GM19239 (cell line): ENCODE measurements at places on chromosomes 5 and 9.

DNA sequence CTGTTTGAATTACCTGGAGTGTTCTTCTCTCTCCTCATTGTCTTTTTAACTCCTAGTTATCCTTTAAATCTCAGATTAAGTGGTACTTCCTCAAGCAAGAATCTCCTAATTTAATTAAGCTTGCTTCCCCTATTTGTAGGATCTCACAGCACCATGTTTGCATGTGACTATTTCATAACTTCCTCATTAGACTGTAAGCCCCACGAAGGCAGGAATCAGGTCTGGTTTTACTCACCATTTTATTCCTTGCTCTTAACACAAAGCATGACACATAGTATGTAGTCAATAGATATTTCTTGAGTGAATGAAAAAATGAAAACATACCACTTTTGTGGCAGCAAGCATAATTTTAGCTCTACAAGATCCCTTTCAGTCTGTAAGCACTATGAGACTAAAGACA lies 1.3 kb upstream of the ERMP1 start:
- no peak for DNase-seq

DNA sequence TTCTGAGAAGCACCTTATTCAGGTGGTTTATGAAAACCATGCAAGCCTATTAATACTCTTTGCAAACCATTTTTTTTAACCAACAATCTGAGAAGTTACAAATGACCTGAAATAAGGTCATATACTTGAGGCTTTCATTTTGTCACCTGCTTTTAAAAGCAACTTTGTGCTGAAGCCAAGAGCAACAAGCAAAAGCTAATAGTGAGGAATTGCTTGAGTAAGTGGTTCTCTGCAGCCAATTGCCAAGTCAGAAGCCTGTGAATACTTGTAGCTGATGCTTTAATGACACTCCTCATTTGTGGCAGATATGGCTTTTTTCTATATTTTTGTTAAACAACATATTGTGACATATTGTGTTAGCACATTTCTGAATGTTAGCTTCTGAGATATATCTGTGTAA lies 126.7 kb upstream of the ZNF608 start:
- DNase-seq = no peak

DNA sequence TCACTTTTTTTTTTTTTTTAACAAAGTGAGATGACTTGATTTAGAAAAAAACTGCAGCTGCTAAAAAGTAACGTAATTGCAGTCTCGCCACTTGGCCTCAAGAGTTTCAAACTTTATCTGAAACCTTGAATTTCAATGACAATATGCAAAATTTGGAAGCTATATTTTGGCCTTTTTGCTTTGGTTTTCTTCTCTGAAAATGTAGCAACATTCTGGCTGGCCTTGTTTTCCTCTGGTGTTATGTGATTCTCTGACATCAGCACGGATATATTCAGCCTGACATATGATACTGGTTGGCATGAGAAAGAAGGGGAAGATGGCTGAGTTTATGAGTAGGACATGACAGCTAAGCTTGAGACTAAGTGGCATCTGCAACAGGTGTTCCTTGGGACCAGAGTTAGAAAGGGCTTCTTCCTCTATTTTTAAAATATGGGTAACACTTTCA lies 136.5 kb downstream of the MEF2C start:
- no peak for DNase-seq

DNA sequence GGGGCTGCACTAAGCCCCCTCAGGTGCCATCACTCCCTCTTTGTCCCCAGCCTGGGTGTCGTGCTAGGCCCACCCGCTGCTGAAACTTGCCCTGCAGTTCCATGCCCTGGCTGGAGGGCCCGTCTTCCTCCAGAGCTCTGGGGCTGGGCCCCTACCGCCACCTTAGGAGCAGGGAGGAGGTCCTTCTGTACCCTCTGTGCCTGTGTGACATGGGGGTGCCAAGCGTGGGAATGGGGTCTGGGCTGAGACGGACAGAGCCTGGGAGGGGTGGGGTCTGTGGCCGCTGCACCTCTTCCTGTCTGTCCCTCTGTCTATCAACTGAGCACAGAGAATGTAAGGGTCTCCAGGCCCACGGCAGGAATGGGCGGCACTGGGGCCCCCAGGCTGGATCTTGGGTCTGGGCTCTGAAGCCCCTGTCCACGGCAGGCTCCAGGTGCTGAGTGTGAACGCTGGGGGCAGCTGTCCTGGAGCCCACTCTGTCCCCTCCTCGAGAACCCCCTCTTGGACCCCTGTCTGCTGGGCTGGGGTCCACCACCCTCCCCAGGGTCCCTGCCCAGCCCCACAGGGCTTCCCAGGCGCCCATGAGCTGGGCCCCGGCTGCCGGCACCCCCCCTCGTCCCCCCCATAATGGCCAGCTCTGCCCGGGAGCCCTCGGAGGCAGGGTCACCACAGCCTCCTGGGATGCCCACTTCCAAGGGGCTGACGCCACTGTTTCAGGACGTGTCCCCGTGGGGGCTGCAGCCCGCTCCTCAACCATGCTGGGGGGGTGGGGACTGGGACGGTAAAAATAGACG lies 15.8 kb upstream of the NRARP start:
- no peak for DNase-seq

GRCh38 chr5:119367502-119368237 lies 11.9 kb downstream of the TNFAIP8 start:
- DNase-seq = no peak

- no peak for DNase-seq
These were observed 157.7 kb downstream of the CEP120 start for GRCh38 chr5:123265551-123265950.

GRCh38 chr9:87890837-87891236 lies 8.2 kb downstream of the SPATA31E1 start:
- no peak for DNase-seq

DNA sequence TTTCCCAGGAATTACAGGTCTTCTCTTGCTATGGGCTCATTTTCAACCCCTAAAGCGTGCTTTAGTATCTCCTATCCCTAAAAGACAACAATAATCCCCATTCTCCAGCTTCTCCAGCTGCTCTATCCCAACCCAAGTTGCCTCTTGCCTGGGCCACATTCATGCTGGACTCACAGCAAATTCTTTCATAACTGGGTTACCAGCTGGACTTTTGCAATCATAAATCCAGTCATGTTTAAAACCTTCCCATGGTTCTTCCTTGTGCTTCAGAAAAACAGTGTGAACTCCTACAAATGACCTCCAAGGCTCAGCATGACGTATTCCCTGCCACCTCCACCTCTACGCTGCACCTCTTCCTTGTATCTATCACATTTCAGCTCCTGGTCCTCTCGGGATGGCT lies 346.9 kb downstream of the GADD45G start:
- no peak for DNase-seq

DNA sequence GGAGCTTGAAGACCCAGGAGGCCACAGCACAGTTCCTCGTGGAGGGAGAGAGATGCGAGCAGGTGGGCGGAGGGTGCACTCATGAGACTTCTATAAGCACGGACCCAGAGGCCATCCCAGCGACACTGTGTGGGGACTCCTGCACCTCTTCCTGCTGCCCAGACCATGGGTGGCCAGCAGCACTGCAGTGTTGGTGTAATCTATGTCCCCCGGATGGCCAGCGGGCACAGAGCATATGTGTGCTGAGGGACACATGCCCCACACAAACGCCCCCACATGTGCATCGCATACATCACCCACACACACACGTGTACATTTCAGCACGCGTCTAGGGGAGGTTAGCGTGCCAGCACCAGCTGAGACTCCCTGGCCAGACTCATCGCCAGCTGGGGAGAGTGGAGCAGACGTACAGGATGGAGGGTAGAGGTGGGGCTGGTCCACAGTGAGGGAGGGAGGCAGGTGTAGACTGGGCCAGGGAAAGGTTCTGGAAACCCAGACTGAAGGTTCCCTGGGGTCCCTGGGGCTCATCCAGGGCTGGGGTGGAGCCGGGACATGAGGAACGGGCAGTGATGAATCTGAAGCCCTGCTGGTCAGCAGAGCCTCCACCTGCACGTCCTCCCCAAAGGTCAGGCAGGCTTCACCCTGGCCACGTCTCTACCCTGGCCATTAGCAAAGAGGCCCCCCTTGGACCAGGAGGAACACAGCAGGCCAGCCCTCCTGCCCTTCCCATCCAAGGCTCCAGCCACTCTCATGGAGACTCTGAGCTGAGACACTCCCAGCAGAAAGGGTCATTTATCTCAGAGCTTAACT lies 27.6 kb downstream of the ADAMTS2 start:
- no peak for DNase-seq

DNA sequence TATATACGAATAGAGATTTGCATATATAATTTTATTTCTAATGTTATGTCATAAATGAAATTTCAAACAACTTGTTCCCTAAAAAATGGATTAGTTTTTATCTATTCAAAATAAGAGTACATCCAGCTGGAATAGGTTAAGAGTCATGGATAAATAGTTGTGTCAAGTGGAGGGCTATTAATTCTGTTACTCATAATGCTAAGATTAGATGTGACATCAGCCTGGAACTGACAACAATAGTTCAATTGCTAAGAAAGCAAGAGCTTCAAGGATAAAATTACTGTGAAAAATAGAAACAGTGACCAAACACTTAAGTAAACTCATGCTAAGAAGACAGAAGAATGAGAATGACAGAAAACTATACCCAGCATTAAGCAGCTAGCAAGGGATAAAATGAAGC lies 92.2 kb upstream of the CDH9 start:
- no peak for DNase-seq

DNA sequence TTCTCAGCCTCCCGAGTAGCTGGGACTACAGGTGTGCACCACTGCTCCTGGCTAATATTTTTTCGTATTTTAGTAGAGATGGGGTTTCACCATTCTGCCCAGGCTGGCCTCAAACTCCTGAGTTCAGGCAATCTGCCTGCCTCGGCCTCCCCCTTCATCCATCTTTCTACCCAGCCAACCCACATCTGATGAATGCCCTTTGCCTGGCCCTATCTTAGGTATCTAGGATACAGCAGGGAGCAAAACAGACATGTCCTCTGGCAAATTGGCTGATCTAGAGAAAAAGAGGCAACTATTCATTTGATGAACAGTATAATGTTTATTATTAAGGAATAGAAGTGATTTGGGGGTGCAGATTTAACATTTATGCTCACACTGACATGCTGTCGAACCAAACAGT lies 123.0 kb downstream of the TRIO start:
- DNase-seq = no peak

DNA sequence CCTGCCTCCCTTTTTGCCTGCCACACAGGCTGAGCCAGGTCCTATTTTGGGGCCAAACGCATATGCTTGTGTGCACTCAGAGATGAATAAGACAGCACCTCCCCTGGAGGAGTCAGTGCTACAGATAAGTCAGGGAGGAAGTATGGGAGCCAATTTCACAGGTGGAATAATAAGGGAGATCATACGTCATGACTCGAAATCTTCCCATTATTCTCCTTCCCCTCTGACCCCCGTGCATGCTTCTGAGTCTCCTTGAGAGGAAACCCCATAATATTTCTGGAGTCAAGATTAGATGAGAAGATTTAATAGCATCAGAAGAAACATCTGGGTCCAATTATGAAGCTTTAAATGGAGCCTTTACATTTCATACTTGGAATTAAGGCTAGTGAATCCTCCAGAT lies 15.1 kb upstream of the ZCCHC7 start:
- DNase-seq = no peak

DNA sequence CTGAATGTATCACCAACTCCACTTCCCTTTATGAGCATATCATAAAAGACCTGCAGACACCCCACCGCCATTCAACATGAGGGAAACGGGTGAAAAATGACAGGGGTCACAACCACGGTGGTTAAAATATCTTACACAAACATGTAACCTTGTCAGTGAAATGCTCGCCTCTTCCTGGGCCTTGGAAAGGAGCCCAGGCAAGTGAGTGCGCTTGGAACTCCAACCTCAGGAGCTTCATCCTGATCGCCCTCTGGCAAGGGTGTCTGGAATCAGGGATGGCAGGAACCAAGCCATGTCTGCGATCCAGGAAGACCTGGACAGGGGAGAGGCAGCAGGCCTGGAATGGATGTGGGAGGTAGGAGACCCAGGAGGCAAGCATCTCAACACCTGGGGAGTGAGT lies 282.7 kb downstream of the GAS1 start:
- no peak for DNase-seq

GRCh38 chr9:107874137-107874536 lies 384.6 kb upstream of the KLF4 start:
- no peak for DNase-seq
